Fibroblast of skin of right biceps (primary cell): ENCODE measurements at places on chromosomes 11 and 22.

GRCh38 chr22:23763579-23763945, 772 bp downstream of the C22orf15 start:
- DNase-seq = no peak

DNA sequence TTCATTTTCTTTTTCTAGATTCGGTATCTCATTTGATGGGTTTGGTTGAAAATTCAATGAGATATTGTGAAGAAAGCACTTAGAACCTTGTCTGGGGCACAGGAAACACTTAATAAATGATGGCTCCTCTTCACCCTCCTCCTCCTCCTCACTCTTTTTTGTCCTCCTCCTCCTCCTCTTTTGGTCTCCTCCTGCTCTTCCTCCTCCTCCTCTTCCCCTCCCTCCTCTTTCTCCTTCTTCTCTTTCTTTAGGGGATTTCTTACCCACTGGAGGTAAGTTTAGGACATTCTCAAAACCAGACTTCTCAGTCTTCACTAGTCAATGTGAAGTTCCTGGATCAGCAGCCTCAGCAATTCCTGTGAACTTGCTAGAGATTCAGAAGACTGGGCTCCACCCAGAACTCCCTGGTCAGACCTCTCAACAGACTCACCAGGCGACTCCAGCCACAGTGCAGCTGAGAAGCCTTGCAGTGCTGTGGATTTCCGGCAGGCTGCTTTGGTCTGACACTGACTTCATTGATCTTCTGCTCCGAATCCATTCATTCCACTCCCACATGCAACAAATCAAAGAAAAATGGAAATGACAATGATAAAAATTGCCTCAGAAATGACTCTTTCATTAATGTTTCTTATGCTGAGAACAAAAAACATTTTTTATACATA, 368.6 kb upstream of the B3GAT1 start:
- no peak for DNase-seq

DNA sequence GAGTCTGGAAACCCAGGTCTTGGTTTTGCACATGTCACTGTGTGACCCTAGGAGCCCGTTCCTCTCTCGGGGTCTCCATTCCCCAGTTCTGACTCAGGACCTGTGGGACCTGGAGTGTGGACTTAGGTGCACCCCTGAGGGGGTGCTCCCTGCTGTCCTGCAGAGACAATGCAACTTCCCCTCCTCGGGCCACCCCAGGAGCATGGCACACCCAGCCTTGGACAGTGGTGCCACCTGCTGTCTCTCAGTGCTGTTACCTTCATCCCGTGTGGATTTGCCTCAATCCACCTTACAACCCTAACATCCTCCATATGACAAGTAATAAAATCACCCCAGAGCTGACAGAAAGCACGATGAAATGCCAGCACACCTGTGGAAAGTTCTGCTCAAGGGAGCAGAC, 27.5 kb upstream of the CRYBB3 start:
- DNase-seq = no peak

DNA sequence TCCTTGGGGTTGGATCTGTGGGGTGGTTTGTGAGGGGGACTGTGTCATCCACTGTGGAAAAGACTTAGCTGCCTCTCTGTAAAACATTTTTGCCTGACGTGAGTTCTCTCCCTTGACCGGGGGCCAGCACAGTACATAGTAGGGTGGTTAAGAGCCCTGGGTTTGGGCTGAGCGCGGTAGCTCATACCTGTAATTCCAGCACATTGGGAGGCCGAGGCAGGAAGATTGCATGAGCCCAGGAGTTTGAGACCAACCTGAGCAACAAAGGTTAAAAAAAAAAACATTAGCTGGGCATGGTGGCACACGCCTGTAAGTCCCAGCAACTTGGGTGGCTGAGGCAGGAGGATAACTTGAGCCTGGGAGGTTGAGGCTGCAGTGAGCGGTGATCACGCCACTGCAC, 74.7 kb upstream of the WNT7B start:
- DNase-seq = no peak

DNA sequence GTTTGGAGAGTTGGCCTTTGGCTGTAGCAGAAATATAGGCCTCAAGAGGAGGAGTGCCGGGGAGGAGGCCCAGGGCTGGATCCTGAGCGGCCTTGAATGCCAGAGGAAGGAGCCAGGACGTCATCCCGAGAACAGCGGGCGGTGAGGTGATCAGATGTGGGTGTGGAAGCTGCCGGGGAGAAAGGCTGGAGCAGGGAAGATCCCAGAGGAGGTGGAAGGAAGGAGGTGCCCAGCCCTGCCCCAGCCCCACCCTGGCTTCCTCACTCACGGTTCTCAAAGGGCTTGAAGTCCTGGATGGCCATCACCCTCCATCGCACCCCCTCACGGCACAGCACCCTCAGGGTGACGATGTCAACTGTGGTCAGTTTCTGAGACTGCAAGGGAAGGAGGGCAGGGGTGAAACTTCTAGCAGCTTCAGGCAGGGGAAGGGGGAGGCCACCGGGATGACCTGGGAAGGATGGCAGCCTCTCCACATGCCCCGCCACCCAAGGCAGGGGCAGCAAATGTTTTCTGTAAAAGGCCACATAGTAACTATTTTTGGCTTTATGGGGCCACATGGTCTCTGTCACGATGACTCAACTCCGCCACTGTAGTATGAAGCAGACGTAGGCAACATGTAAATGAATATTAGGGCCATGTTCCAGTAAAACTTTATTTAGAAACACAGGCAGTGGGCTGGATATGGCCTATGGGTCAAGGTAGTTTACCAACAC, 10.7 kb downstream of the IL2RB start:
- peak; percentile 34 for DNase-seq
